Stimulated activated CD4-positive, alpha-beta T cell treated with anti-CD3 and anti-CD28 coated beads, TNF-alpha, amount 100 ng/mL, for 1 hour (primary cell): ENCODE measurements at places on chromosomes 5 and 9.

- DNase-seq: no peak
These were observed 51.1 kb upstream of the CPLX2 start for GRCh38 chr5:175820230-175820629.

DNA sequence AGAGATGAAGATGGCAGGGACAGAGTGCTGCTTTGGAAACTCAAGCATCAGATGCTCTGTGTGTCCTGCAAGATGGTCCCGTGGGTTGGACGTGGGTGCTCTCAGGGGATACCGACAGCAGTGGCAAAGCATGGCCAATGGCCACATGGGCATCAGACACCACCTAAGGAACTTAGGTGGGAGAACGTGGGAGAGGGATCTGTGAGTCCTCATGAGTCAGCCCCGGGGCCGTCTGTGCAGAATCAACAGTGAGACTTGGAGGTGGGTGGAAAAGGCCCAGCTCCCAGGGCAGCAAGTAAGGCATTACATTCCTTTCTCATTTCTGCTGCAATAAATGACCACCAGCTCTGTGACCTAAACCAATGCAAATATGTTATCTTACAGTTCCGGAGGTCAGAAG is 77.0 kb downstream of the RAD23B start:
- no peak for DNase-seq

- DNase-seq: peak; percentile 42
These were observed 32.0 kb upstream of the TTLL11 start for GRCh38 chr9:122125158-122125508.

GRCh38 chr5:42285230-42285629 is 138.0 kb upstream of the GHR start:
- no peak for DNase-seq

DNA sequence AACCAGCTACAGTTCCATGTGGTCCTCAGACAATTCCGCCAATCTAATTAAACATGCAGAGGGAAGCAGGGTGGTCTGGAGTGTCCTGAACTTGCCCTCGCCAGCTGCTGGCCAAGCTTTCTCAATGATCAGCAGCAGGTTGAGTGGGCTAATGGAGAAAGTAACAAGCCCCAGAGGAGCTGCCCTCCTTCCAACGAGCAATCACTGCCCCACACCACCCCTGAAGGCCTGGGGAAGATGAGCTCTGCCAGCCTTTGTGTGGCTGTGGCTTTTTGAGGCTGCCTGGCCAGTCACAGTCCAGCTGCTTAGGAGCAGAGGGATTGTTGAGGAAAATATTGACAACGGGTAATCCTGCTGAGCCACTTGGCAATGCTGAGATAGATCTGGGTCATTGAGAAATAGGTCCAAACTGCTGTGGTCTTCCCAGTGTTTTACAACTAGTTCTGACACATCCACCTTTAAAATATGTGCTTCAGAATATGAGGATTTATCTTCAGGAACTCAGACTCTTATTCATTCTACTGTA is 107.3 kb downstream of the CD180 start:
- no peak for DNase-seq

- no peak for DNase-seq
These were observed 51.1 kb downstream of the KLHL3 start for GRCh38 chr5:137684761-137685160.

DNA sequence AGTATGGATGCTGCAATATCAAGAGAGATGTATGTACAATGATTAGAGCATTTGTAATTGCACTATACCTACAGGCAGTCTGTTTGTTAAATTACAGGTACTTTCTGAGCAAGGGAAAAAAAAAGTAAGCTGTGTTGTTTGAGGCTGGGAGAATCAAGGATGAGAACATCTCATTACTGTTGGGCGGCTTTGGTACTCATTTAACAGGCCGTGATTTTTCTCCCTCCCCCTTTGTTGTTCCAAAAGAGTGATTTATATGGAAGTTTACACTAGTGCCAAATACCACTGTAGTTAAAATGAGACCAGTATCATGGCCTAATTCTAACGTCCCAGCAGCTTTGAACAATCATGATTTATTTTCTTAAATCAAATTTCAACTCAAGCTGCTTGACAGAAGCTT is 71.2 kb upstream of the GNA14 start:
- DNase-seq: no peak
